ENCODE measurements at places on chromosomes 11 and 22.

GRCh38 chr11:129434641-129435498 is 59.2 kb downstream of the BARX2 start:
- no peak for DNase-seq

DNA sequence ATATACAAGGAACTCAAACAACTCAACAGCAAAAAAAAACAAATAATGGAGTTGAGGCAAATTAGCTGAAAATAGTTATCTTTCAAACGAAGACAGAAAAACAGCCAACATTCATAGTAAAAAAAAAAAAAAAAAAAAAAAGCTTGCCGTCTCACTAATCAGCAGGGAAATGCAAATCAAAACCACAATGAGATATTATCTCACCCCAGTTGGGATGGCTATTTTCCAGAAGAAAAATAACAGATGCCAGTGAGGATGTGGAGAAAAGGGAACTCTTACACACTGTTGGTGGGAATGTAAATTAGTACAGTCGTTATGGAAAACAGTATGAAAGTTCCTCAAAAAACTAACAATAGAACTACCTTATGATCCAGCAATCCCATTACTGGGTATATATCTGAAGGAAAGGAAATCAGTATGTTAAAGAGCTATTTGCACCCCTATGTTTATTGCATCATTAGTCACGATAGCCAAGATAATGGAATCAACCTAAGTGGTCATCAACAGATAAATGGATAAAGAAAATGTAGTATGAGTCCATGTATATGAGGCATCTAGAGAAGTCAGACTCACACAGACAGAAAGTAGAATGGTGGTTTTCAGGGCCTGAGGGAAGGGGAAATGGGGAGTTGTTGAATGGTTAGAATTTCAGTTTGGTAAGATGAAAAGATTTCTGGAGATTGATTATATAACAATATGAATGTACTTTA is 56.0 kb downstream of the USP35 start:
- DNase-seq, result no peak

DNA sequence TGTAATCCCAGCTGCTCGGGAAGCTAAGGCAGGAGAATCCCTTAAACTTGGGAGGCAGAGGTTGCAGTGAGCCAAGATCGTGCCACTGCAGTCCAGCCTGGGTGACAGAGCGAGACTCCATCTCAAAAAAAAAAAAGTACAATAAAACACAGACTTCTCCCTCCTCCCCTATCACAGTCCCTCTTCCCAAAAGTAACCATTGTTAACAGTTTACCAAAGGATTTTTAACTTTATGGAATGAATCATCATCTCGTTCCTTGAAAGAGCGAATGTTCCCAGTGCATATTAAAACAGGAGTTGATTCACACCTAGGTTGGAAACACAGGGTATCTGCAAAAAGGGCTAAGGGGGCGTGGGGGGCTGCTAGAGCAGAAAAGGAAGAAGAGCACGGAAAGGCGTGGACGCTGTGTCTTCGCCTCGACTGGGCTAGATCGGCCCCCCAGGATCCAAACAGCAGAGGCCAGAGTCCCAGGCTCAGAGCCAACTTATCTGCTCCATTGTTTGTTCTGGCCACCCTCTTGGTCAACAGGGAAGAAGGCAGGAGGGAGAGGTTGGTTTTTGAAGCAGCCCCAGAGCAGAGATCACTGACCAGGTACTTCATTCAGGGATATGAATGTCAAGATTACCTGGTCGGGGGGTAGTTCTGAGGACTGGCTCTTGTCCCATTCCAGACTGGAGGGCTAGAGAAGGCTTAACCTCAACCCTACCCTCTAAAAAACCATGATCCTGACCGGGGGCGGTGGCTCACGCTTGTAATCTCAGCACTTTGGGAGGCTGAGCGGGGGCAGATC is 2.1 kb upstream of the AHNAK start:
- no peak for DNase-seq

GRCh38 chr11:27904358-27905055 is 203.4 kb downstream of the KIF18A start:
- no peak for DNase-seq

GRCh38 chr11:69976794-69977193 is 101.3 kb upstream of the ANO1 start:
- no peak for DNase-seq

DNA sequence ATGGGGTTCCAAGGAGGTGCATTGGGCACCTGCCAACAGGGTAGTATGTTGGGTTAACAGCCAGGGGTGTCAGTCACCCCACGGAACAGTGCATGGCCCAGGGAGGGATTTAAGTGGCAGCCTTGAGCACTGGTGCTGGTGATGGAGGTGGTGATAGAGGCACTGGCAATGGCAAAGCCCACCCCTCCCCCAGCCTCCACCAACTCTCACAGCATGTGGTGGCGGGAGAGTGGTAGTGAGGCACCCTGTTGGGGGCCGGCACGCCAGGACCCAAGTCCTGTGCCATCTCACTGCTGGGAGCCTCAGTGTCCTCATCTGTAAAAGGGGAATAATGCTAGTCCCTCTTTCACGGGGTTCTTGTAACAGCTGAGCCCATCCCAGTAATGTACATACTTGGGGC is 81.5 kb downstream of the MPPED1 start:
- no peak for DNase-seq

DNA sequence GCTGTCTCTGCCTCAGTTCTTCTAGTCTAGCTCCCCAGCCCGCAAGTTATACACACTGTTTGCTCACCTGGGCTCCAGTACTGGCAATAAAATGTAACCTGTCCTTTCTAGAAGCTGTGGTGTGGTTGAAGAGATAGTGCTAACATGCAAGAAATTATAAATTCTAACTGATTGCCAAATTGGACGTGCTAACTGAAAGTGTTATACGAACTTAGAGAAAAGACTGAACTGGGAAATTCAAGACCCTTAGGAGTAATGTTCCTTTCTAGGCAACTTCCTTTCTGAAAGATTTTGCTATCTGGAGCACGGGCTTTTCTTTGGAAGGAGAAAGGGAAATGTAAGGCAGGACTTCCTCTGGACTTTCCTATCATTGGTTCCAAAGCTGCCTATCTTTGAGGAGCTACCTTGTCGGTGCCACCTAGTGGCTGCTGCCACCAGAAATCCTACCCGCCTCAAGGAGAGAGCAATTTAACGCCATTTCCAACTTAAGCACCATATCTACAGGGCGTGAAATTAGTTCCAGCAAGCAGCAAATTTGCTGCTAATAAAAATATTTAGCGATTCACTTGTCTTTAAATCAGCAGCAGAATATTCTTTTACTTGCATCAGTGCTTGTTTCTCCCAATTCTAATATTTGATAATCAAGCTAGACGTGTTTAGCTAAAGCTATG is 12.7 kb upstream of the TMEM218 start:
- DNase-seq, result peak; percentile 42

DNA sequence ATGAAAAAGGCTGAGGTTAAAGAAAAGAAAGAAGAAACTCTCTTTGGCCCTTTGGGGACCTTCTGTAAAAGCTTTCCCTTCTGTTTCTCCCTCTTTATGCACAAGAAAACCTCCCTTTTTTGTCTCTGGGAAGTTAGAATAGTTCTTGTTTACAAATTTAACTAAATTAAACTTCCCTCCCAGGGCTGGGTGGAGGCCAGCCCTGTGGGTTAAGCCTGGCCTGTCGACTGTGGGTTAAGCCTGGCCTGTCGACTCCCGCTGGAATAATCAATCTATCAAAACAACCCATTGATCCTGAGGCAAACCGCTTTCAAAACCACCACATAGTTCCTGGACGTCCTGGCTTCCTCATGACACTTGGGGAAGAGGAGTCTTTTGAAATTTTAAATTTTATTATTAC is 1.2 kb upstream of the DRG1 start:
- DNase-seq, result no peak

DNA sequence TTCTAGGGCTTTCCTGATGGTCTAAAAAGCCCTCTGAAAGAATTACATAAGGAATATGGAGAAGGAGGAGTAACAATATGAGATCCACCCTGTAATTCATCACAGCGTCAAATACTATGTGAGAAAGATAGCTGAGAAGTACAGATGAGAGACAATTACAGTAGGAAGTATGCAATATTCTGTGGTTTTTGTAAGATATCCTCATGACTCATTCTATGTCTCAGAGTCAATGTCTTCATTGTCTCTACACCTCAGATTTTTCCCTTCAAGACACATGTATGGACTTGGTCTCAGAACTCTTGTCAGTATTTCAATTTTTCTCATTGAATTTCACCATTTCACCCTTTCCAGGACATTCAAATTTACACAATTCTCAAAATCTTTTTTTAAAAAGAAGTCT is 343.3 kb upstream of the CTSC start:
- no peak for DNase-seq

DNA sequence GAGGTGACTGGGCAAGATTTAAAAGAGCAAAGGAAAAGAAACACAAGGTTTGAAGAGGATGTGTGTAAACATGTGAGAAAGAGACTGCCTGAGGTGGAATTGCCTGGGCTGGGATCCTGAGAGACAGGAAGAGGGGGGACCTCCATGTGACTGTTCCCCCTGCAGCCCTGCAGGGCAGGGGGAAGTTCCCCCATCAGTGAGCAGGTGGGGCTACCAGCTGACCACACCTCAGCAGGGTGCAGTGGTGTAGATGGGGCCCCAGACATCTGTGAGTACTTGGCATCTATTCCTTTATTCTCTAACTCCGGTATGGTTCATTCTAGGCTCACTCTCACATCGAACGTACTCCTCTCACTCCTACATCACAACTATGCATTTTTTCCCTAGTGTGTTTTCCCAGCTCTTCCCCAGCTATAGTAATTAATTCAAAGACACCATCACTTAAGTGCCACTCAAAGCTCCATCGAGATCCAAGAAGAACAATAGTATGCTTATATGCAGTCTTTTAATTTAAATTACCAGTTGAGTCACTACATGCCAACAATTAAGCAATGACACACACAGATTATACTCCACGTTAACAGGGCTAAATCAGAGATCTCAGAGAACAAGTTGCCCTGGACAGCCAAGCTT is 42.7 kb downstream of the LGR4 start:
- DNase-seq, result no peak

- DNase-seq, result no peak
Observed at GRCh38 chr11:104054911-104055529, 18.6 kb downstream of the DDI1 start.

DNA sequence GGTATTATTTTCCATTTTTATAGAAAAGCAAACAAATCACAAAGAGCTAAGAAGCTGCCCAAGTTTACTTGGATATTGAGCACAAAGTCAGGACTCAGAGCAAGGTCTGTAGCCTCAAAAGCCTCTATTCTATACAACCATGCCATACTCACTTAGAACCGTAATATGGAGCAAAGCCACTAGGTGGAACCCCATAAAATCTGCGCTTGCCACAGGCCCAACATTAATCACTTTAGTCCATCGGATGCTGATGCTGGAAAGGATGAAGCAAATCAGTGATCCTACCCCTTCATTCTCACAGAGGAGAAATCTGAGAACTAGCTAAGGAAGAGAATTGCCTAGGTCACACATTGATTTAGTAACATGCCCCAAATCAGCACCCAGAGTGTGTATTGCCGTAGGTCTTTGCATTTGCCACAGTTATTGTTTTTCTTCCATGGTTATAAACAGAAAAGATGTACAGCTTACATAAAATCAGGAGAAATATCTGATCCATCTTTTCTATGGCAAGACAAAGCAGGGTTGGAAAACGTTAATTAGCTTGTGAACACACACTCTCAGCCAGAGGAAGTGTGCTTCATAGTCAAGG is 56.7 kb upstream of the RAB38 start:
- DNase-seq, result no peak

DNA sequence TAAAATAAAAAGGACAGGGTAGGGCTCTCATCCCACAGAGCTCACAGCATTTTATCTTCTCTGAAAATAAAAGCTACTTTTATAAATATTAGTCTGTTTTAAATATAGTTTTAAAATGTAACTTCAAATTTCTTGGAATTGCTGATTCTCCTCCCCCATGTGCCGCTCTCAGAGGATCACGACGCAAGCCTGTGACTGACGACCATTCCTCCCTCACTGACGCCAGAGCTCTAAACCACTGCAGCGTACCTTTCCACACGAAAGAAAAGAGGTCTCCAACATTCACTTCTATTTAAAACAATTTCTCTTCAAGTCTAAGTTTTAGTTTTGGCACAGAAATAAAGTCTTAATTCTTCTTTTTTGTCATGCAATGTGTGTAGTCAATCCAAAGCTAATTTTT is 9.3 kb downstream of the TOLLIP start:
- no peak for DNase-seq

DNA sequence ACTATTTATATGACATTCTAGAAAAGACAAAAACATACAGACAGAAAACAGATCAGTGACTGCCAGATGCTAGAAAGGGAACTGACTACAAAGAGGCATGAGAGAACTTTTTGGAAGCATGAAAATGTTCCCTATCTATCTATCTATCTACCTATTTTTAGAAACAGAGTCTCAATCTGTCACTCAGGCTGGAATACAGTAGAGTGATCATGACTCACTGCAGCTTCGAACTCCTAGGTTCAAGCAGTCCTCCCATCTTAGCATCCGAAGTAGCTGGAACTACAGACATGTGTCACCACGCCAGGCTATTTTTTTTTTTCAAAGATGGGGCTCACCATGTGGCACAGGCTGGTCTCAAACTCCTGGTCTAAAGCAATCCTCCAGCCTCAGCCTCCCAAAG is 6.9 kb downstream of the SBF2 start:
- DNase-seq, result no peak

DNA sequence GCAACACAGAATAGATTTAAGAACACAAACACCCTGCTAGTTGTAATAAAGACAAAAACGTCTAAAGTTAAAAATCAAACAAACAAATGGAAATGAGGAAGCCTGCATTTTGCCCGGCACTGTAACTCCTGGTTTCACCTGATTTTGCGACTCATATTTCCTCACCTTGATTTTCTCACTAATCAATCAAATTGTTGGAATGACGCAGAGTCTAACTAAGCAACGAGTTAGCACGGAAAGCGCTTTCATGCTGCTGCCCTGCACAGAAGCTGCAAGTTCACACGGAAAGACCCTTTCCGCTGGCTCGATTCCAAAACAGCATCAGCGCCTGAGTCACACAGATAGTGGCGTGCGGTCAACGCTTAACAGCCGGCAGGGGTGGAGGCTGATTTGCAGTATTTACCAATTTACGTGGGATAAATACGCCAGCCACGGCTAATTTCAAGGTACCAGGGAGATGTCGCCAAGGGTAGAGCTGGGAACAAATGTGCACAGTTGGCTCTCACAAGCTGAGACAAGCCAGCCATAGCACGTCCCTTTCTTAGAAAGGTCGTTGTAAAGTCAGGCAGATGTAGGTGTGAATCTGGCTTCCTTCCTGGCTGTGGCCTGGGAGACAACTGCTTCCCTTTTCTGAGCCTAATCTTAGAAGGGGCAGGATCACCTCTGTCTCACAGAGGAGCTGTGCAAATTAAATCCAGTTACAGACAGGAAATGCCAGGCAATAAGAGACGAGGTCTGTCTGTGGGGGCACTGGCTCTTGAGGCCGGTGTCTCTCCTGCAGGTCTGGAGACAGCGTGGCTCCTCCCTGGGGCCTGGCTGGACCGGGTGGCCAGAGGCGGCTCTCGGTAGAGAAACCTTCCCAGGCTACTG is 76.9 kb upstream of the TTLL12 start:
- DNase-seq, result peak; percentile 81

All from stimulated activated CD8-positive, alpha-beta memory T cell treated with anti-CD3 and anti-CD28 coated beads, Interleukin-15, amount 100 ng/mL, for 48 hours (primary cell).